ENCODE measurements at places on chromosomes 1 and 21. TPM values are rescaled to one million over a fixed set of nuclear protein-coding genes. Genes with fewer than 3 reads are reported as not detected.

Gene LRRC71
- 0.35 TPM for polyA plus RNA-seq

Gene CFHR2
- polyA plus RNA-seq, result not detected

Gene YIPF1
- 28.1 TPM for polyA plus RNA-seq

Gene TINAGL1
- 555 TPM for polyA plus RNA-seq

Gene ALX3
- not detected for polyA plus RNA-seq

- peaks cover 18% of the 10 kb centered on the region for H3K27me3 ChIP-seq
- no peak for DNase-seq
Observed at GRCh38 chr1:202701200-202701599, 9.1 kb downstream of the SYT2 start.

Measured in endothelial cell of umbilical vein (primary cell).